ENCODE measurements at places on chromosomes 7 and 10.

GRCh38 chr10:46239993-46240683, 46.7 kb upstream of the ANTXRL start:
- no peak for DNase-seq
- no peak overlapping the region for H3K27ac ChIP-seq
- H3K36me3 ChIP-seq, result peaks cover 3% of the 10 kb centered on the region

- H3K27ac ChIP-seq, result no peak overlapping the region
- H3K27me3 ChIP-seq, result no peaks in the 10 kb centered on the region
- peaks cover 6% of the 10 kb centered on the region for H3K4me1 ChIP-seq
- no peak overlapping the region for H3K4me3 ChIP-seq
- DNase-seq, result no peak
These were observed 17.9 kb downstream of the FGFBP3 start for GRCh38 chr10:91891125-91892001.

GRCh38 chr10:71429929-71430328, 33.2 kb downstream of the CDH23 start:
- H3K36me3 ChIP-seq, result no peaks in the 10 kb centered on the region
- DNase-seq, result no peak
- H3K4me1 ChIP-seq, result peaks cover 10% of the 10 kb centered on the region
- H3K4me3 ChIP-seq, result no peak overlapping the region

DNA sequence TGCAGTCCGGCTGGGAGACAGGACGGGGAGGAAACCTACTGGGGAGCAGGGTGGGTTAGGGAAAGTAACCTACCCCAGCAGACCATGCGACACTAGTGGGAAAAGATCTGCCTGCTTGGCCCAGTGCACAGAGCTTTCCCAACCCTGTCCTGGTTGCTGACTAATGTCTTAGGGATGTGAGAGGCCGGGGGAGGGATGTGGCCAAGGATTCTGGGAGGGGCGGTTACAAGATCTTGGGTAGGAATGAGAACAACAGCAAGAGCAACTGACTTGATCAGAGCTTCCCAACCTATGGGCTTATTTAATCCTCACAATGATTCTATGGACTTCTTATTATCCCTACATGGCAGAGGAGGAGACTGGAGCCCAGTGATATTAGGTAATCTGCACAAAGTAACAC, 24.0 kb upstream of the EIF5AL1 start:
- DNase-seq, result no peak
- H3K27me3 ChIP-seq, result no peaks in the 10 kb centered on the region
- no peaks in the 10 kb centered on the region for H3K36me3 ChIP-seq
- no peaks in the 10 kb centered on the region for H3K4me1 ChIP-seq

DNA sequence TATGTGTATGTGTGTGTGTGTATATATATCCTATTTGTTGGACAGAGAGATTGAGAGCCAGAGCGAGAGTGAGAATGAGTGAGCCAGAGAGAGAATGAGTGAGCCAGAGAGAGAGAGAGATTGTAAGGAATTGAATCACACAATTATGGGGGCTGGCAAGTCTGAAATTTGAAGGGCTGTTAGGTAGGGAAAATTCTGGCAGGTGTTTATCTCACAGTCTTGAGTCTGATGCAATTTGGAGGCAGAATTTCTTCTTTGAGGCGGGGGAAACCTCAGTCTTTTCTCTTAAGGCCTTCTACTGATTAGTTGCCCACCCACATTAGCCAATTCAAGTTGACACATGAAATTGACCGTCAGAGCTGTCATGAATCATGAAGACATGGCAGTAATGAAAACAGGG, 41.0 kb upstream of the WASL start:
- DNase-seq, result no peak
- H3K27ac ChIP-seq, result no peak overlapping the region
- H3K4me1 ChIP-seq, result no peaks in the 10 kb centered on the region
- no peaks in the 10 kb centered on the region for H3K27me3 ChIP-seq

DNA sequence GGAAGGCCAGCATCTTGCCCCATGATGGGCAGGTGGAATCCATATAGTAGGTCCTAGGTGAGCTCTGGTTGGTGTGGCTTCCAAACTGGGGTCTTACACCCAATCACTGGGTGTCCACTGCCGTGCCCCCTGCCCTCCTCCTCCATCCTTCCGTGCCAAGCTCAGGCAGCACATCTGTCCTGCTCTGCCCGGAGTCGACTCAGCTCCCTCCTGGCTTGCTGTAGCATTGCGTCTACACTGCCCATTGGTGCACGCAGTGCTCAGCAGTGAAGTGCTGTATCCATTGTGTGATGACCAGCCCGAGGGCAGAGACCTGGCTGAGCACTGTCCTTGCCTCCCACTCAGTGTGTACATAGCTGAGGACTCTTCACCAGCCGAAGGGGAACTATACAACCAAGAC, 148.4 kb downstream of the ADAM12 start:
- H3K4me1 ChIP-seq, result peaks cover 3% of the 10 kb centered on the region
- no peaks in the 10 kb centered on the region for H3K27me3 ChIP-seq
- no peaks in the 10 kb centered on the region for H3K36me3 ChIP-seq
- H3K27ac ChIP-seq, result no peak overlapping the region
- H3K4me3 ChIP-seq, result no peak overlapping the region
- DNase-seq, result no peak

DNA sequence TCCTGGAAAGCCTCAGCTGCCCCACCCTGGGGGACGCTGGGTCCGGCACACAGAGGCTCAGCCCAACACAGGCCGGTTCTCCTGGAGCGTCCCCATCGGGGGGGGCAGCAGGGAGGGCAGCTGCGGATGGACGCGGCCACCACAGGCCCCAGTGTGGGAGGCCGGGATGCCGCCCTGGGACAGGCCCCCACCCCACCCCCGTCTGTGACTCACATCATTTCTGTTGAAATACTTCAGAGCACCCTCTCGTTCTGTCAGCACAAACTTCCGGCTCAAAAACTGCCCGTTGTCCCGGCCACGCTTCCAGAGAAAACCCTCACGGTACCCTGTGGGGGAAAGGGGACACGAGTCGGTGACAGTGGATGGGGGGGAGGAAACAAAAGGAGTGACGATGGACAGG, 28.5 kb downstream of the GET4 start:
- H3K4me1 ChIP-seq, result no peaks in the 10 kb centered on the region
- DNase-seq, result no peak
- no peak overlapping the region for H3K27ac ChIP-seq
- H3K36me3 ChIP-seq, result peaks cover 3% of the 10 kb centered on the region
- H3K4me3 ChIP-seq, result no peak overlapping the region

DNA sequence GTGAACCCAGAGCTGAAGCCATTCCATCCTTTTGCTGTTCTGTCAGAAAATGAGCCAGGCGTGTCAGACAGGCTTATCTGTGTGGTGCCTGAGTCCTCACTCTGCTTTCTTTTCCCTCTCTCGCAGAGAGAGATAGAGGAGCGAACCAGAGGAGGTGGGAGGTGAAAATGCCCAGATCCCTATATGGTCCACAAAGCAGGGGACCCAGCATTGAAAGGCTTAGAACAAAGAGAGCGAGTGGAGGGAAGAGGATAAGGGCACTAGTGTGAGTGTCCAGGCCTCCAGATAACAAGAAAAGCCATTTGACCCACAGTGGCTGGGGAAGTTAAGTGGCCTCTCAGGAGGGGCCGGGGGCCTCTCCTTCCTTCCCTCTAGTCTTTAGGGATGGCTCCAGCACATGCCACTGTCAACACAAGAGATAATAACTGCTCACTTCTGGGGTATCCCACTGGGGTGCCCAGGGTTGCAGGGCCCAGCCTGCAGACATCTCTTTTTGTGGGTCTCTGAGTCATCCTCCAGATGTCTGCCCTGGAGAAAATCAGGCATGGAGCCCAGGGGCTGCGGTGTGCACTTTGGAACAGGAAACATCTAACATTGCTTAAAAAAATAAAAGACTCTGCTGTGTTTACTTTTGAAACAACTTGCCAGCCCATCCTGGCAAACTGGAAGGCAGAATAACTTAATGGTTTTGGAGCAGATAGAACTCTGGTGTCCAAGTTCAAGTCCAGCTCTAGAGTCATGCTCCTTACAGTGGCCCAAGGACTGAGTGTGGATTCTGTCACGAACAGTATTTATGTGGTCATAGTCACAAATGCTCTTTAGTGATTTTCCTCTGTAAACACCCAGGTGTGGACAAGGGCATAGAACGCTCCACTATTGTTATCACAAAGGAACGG, 189.5 kb downstream of the CXCL12 start:
- DNase-seq, result no peak
- no peaks in the 10 kb centered on the region for H3K27me3 ChIP-seq
- H3K4me1 ChIP-seq, result no peaks in the 10 kb centered on the region
- H3K4me3 ChIP-seq, result no peak overlapping the region
- no peak overlapping the region for H3K27ac ChIP-seq
- H3K36me3 ChIP-seq, result no peaks in the 10 kb centered on the region

- no peaks in the 10 kb centered on the region for H3K27me3 ChIP-seq
These were observed 423.5 kb upstream of the ZMIZ1 start for GRCh38 chr10:78645169-78645686.

- H3K4me3 ChIP-seq, result no peak overlapping the region
- DNase-seq, result no peak
- H3K27me3 ChIP-seq, result no peaks in the 10 kb centered on the region
- H3K27ac ChIP-seq, result no peak overlapping the region
- no peaks in the 10 kb centered on the region for H3K4me1 ChIP-seq
- H3K36me3 ChIP-seq, result no peaks in the 10 kb centered on the region
These were observed 348.2 kb upstream of the C7orf33 start for GRCh38 chr7:148242294-148242821.
